ENCODE measurements at places on chromosomes 16 and 17.
A peak's percentile ranks its signal among the peaks of the same experiment; 100 is the strongest.

- no peak for DNase-seq
Measured at GRCh38 chr16:84483882-84484565, 20.4 kb downstream of the MEAK7 start.

- DNase-seq: no peak
Measured at GRCh38 chr16:72142476-72142875, 29.5 kb downstream of the PMFBP1 start.

DNA sequence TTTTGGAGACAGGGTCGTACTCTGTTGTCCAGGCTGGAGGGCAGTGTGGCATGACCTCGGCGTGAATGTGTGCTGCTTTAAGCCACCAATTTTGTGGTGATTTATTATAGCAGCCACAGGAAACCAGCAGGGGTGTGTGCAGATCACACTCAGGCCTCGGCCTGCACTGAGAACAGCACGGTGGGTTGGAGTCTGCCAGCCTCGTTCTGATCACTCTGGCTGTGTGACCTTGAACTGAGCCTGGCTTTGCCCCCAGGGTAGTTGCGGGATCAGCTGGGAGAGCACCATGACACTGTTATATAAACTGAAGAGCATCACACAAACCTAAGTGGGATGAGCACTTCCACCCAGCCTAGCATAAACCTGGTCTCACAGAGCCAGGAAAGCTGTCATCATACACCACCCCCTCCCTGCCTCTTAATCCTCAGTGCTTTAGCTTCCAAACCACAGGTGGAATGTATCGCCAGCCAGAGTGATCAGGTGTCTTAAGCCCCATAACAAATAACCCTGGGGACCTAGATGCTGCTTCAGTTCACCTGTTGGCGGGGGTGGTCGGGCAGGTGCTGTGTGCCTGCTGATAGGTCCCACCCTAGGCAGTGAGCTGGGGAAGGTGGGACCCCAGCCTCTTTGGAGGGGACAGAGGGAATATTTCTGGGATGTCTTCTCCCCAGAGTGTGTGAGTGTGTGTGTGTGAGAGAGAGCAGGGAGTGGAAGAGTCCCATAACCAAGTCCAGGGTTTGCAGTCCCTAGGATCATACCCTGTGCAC lies 28.6 kb upstream of the NDRG4 start:
- no peak for DNase-seq

DNA sequence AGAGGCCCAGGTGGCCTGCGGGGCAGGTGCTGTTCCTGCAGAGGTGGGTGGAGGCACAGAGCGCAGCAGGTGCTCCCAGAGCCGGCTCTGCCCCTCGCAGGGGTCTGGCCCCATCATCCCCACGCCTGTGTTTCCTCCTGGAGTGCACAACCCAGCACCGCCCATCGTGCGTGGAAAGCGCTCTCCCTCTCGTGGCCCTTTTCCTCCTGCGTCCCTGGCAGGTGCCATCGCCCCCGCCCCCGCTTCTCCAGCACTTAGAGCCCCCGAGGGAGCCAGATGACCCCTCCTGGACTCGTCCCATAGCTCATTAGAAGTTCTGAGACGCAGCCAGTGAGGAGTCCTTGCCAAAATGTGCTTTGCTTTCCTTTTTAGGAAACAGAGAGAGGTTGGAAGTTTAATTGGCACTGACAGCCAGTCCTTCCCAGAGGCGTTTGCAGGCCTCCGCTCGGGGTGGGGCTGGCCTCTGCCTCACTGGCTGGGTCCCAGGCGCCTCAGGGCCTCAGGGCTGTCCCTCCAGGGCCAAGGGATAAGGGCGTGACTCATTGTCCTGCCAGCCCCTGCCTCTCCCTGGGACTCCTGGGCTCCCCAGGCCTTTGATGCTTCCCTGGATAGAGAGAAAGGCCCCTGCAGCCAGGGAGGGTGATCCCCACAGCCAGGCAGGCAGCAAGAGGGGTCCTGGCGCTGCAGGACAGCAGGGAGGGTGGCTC lies 32.2 kb upstream of the CHMP6 start:
- no peak for DNase-seq

DNA sequence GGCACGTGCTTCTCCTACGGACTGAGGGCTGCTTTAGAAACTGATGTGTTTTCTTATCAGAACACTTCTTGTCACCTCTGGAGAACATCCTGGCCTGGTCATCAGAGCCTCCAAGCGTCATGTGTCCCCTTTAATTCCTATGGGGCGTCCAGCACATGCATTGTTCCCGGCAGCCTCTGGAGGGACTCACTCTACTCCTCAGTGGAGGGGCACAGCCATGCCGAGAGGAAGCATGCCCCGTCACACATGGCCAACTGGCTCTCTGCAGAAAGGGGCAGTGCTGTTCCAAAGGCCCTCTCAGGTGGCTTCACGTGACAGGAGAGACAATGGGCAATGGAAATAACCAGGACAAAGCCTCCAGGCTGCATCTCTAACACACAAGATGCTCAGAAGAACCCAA lies 31.8 kb downstream of the CDRT15L2 start:
- no peak for DNase-seq

- no peak for DNase-seq
Measured at GRCh38 chr16:65728652-65729051, 606.8 kb upstream of the CDH11 start.

DNA sequence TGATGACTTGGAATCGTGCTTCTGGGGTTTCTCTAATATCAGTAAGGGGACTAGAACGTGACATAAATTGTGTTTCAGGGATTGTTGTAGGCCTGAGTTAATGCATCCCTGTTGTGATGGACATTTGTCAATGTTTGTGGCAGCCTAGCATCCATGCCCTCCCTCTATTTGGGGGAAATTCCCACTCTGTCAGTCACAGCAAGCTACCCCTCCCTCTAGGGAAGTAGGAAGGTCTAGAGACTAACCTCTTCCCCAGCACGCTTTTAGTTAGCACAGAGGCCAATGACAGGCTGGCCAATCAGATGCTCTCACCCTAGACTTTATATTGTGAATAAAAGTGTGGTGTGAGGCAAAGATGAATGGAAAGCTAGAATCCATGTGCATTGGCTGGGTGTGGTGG lies 32.4 kb upstream of the NF1 start:
- no peak for DNase-seq

- peak; percentile 17 for DNase-seq
Measured at GRCh38 chr17:63446753-63447470, 806 bp upstream of the CYB561 start.

DNA sequence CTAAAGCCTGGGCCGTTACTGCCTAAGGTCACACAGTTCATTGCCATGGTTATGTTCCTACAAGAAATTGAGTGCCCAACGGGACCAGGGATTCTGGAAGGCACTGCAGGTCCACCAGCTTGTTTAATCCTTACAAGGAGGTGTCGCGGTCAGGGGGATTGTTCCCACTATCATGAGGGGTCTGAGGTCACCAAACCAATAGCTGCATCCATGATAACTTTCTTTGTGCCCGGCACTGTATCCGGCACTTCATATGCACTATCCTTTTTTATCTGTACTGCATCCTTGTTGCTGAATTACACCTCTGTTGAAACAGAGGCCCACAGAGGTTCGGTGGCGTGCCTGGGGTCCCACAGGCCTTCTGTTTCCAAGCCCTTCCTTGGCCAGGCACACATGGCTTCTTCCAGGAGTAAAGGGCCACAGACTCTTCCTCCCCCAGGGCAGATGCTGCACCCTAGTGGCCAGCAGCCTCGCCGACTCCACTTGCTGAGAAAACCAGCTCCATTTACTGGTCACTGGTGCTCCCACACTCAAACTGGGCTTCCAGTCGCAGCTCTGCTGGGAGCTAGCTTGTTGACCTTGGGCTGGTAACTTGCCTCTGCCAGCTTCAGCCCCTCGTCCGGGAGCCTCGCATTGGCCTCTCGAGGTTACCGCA lies 82.0 kb upstream of the PLCG2 start:
- no peak for DNase-seq

DNA sequence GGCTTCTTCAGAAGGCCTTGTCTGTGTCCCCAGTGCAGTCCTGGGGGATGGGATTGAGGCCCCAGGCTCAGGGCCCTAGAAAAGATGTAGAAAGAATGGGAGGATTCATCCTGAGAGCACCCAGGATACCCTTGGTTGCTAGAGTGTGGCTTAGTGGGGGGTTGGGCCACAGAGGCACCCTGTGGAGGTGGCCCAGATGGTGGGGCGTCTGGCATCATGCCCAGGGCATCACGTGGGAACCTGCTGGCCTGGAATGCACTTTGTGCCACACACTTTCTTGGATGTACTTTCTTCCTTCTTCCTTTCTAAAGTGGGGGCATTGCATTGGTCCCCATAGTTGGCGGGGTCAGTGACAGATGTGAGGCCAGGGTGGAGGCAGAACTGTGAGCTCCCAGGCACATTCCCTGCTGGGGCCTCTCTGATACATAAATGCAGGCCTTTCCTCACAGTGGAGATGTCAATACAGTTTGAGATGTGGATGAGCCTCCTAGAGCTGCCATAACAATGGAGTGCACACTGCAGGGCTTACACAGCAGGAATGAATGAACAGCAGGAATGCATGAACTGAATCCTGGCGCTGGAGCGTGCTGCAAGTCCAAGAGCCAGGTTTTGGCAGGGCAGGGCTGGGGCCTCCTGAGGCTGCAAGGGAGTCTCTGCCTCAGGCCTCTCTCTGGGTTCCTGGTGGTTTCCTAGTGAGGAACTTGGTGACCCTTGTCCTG lies 43.3 kb downstream of the MGAT5B start:
- DNase-seq: no peak

GRCh38 chr17:21042458-21043295 lies at the start of gene USP22:
USP22 (minus strand) TSS chr17:21043011; CDS start chr17:21042835, 176 bp downstream.
- peak; percentile 80 for DNase-seq

GRCh38 chr16:84096447-84097005 lies 20.2 kb downstream of the MBTPS1 start:
- no peak for DNase-seq

DNA sequence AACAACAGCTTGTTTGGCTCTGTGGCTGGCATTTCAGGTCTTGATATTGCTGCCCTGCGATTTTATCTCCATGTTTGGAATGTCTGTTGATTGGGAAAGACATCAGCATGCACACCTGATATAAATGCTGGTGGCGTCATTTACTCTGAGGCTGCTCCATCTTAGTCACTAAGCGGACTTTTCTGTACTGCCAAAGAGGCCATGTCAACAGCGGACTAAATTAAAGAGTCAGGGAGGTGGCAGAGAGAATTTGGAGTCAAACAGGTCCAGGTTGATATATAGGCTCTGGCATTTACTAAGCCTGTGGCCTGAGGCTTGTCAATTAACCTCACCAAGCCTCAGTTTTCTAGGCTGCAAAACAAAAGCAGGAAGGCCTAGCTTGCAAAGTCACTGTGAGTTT lies 6.2 kb downstream of the RBFOX1 start:
- DNase-seq: no peak

DNA sequence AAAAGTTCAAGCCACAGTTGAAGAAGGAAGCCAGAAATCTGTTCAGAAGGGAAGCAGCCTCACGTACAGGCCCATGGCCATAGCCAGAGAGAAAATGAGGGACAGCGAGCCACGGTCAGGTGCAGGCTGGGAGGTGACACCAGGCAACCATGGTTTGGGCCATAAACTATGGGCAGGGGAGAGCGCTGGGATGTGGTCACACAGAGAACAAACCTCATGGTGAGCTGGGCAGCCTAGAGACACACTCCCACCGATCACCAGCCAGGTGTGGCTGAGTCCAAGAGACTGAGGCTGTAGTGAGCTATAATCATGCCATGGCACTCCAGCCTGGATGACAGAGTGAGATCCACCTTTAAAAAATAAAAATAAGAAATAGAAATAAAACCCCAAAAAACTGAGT lies 76.5 kb downstream of the NETO2 start:
- DNase-seq: no peak

GRCh38 chr17:80460429-80460834 lies 16.0 kb downstream of the NPTX1 start:
- DNase-seq: no peak

GRCh38 chr17:31663576-31663975 lies 195.5 kb downstream of the COPRS start:
- no peak for DNase-seq

- DNase-seq: no peak
Measured at GRCh38 chr17:47934856-47935255, 6.5 kb upstream of the PNPO start.

- DNase-seq: no peak
Measured at GRCh38 chr16:29139261-29139802, 154.5 kb downstream of the LAT start.

GRCh38 chr17:9802294-9802693 lies 10.9 kb upstream of the DHRS7C start:
- DNase-seq: no peak

GRCh38 chr17:73432624-73433190 lies 120.9 kb upstream of the CDC42EP4 start:
- DNase-seq: no peak

GRCh38 chr17:49016775-49017463 lies 19.7 kb downstream of the IGF2BP1 start:
- DNase-seq: no peak

- DNase-seq: peak; percentile 30
Measured at GRCh38 chr16:4273858-4274311, 1.1 kb upstream of the TFAP4 start.

Measured in activated T-helper 1 cell treated with anti-CD3 and anti-CD28 coated beads, Interleukin-2, amount 50 U/mL, for 16 hours (primary cell).